ENCODE measurements at places on chromosomes 2 and 18.

DNA sequence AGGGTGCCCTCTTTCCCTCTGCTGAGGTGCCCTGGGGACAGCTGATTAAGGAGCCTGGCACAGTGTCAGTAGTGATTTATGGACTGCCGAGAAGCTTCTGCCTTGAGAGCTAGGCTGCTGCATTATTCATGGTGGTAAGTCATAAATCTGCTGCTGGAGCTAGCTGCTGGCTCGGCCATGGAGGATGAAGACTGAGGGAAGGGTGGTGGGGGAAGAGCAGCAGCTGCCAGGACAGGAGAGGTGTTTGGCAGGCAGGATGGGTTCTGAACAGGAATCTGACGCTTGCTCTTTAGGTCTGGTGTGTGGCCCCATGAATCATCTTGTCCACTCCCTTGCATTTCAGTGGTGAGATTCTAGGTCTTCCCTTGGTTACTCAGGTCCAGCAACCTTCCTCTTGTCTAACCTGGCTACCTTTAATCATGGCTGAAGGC, 296.3 kb downstream of the DYSF start:
- DNase-seq = no peak

DNA sequence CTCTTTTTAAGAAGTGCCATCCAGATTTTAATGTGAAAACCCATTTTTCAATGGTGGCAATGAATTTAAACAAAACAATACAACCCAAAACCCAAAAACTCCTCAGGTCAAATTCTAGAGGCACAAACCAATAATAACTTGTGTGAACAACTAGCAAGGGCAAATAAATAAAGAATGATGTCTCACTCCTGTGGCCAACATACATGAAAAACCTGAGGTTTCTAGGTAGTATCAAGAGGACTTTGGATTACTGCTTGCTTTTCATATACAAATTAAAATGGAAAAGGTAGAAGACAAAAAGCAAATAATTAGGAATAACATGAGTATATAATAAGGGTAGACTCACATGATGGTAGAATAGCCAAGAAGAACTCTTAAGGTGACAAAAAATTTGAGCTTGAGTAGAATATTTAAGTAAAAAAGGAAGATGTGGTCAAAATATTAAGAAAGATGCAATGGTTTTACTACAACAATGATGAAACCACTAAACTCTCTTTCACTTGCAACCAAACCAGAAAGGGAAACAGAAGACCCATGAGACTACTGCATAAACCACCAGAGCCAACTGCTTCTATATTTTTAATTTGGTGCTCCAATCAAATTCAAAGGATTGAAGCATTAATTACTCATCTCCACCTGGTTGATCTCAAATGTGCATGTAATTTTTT, 53.5 kb downstream of the DARS1 start:
- DNase-seq = no peak

GRCh38 chr18:79611040-79611681, 68.4 kb upstream of the CTDP1 start:
- no peak for DNase-seq

DNA sequence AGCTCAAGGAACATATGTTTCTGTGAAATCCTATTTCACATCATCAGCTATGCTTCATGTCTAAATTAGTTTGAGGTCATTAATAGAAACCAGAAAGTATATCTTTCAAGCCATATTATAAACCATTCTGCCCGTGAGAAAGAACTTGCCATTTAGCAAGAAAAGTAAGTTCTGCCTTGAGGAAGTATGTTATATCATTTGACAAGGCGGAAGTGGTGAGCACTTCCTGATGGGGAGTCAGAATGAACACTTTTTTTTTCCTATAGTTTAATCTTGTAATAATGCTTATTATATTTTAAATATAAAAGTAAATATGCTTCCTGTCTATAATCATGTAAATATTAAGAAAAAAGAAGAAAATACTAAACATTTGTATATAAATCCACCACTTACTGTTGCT, 39.3 kb upstream of the NRXN1 start:
- no peak for DNase-seq

GRCh38 chr2:159072795-159073194, 104.4 kb downstream of the TANC1 start:
- no peak for DNase-seq

- DNase-seq = peak; percentile 79
Measured at GRCh38 chr2:181457121-181457740, at the start of gene ITGA4. Gene ITGA4 (plus strand): TSS chr2:181457386. CDS start chr2:181457655, 269 bp downstream.

- DNase-seq = no peak
Measured at GRCh38 chr2:109057686-109058085, 68.7 kb upstream of the EDAR start.

GRCh38 chr2:168424112-168424951, 31.7 kb upstream of the CERS6 start:
- no peak for DNase-seq

- DNase-seq = no peak
Measured at GRCh38 chr2:240369335-240369734, 66.1 kb upstream of the GPC1 start.

DNA sequence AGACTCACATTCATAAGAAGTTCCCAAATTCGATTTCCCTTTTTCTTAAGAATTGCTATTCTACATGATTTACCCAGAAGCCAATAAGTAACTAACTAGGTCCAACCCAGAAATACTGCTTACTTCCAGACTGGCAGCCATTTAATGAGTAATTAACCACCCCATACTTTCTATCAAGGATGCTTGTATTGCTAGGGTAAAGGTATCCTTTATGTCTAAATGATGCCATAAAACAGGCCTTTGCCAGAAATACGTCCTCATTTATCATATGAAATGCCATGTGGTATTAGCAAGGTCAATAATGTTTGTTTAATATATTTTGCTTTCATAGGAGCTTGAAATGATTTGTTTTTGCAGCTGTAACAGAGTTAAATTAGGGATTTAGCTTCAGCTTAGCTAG, 56.1 kb downstream of the PLEKHM3 start:
- no peak for DNase-seq

Data from activated CD4-positive, alpha-beta T cell treated with anti-CD3 and anti-CD28 coated beads for 1 hour (primary cell).